Mesendoderm (in vitro differentiated cells): ENCODE measurements at places on chromosomes 12 and 14.

- no peaks in the 10 kb centered on the region for H3K36me3 ChIP-seq
- H3K27ac ChIP-seq, result no peak overlapping the region
- H3K4me1 ChIP-seq, result peaks cover 9% of the 10 kb centered on the region
- H3K4me3 ChIP-seq, result no peak overlapping the region
- H3K27me3 ChIP-seq, result no peaks in the 10 kb centered on the region
These were observed 21.3 kb downstream of the CRADD start for GRCh38 chr12:93698307-93699092.

DNA sequence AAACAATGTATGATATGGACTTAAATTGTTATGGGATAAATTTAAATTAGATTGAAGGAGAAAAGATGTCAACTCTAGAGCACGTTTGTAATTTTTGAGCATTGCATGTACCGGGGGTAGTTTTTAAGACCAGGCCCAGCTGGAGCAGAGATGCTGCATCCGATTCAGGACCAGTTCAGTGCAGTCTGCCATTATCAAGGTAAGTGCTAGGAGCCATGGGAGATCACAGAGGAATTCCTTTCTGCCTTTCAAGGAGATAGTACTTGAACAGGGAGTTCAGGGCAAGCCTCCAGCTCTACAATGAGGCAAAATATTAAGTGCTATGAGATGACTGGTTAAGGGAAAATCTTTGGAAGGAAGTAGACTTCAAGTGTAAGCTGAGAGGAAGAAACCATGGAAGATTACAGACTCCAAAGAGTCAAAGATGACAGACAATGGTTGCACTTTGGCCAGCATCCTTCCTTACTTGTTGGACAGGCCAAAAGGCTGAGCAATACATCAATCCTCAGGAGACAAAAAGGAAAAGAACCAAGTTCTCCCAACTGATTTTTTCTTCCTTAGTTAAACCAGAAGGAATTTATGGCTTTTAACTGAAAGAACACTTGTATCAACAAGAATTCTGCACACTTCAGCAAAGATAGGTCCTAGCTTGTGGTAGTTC is 113.2 kb upstream of the HIF1A start:
- no peak for DNase-seq
- H3K4me1 ChIP-seq, result no peaks in the 10 kb centered on the region
- no peaks in the 10 kb centered on the region for H3K36me3 ChIP-seq
- no peaks in the 10 kb centered on the region for H3K27me3 ChIP-seq
- H3K4me3 ChIP-seq, result no peak overlapping the region

- H3K4me3 ChIP-seq, result no peak overlapping the region
- no peaks in the 10 kb centered on the region for H3K36me3 ChIP-seq
- peak; percentile 32 for DNase-seq
- no peak overlapping the region for H3K27ac ChIP-seq
- H3K27me3 ChIP-seq, result no peaks in the 10 kb centered on the region
These were observed 151.2 kb upstream of the DIO3 start for GRCh38 chr14:101410126-101410525.

DNA sequence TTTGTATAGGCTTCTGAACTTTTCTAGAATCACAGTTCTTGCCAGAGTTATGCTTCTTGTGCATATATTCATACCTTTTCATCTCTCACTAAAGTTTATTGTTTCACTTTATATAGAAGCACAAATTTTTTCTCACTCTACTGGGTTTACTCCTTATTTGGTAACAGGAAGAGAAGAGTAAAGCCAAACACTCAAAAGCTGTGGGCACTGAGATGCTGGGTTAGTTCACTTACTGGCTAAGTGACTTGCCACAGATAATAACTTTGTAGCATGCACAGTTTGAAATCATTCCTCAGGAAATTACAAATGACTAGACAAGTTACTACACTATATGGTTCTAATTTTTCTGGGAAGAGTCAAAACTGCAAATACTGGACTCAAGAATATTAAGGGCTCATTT is 7.8 kb downstream of the HIGD1C start:
- no peak overlapping the region for H3K4me3 ChIP-seq
- no peaks in the 10 kb centered on the region for H3K27me3 ChIP-seq
- H3K27ac ChIP-seq, result no peak overlapping the region
- DNase-seq, result no peak
- no peaks in the 10 kb centered on the region for H3K4me1 ChIP-seq

- no peak for DNase-seq
- H3K4me3 ChIP-seq, result no peak overlapping the region
- peaks cover 1% of the 10 kb centered on the region for H3K36me3 ChIP-seq
These were observed 28.2 kb upstream of the SNAPC1 start for GRCh38 chr14:61733972-61734371.

- H3K4me1 ChIP-seq, result no peaks in the 10 kb centered on the region
- DNase-seq, result no peak
- no peak overlapping the region for H3K27ac ChIP-seq
- no peaks in the 10 kb centered on the region for H3K27me3 ChIP-seq
These were observed 17.5 kb upstream of the GXYLT1 start for GRCh38 chr12:42162193-42162592.

- H3K4me1 ChIP-seq, result peaks cover 10% of the 10 kb centered on the region
- H3K4me3 ChIP-seq, result no peak overlapping the region
- H3K27me3 ChIP-seq, result no peaks in the 10 kb centered on the region
- DNase-seq, result peak; percentile 79
These were observed 287.3 kb downstream of the BCL11B start for GRCh38 chr14:98984719-98985041.

GRCh38 chr12:116188581-116188980 is 88.9 kb downstream of the MED13L start:
- H3K27ac ChIP-seq, result no peak overlapping the region
- no peaks in the 10 kb centered on the region for H3K4me1 ChIP-seq
- no peak overlapping the region for H3K4me3 ChIP-seq
- H3K36me3 ChIP-seq, result no peaks in the 10 kb centered on the region
- H3K27me3 ChIP-seq, result no peaks in the 10 kb centered on the region
- DNase-seq, result no peak

DNA sequence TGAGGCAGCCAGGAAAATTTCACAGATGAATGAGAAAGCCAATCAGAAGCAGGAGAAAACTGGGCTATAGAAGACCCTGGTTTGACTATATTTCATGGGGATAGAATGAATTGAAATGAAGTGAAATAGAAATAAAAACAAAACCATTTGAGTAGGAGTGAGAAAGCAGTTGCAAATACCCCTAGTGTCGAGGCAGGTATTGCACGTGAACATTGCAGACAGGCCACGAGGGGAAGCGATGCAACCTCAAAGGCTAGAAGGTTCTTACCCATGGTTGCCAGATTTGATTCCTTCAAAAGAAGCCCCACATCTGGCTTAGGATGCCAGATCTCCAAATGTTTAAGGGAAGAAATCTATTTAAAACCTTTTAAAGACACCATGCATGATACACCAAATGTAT is 648.9 kb downstream of the VRK1 start:
- no peaks in the 10 kb centered on the region for H3K27me3 ChIP-seq
- peak; percentile 21 for DNase-seq
- no peak overlapping the region for H3K4me3 ChIP-seq
- H3K27ac ChIP-seq, result no peak overlapping the region
- H3K4me1 ChIP-seq, result no peaks in the 10 kb centered on the region

GRCh38 chr12:87439990-87440827 is 589.0 kb downstream of the C12orf50 start:
- peak; percentile 59 for DNase-seq
- no peaks in the 10 kb centered on the region for H3K27me3 ChIP-seq
- H3K4me1 ChIP-seq, result no peaks in the 10 kb centered on the region
- no peaks in the 10 kb centered on the region for H3K36me3 ChIP-seq
- no peak overlapping the region for H3K4me3 ChIP-seq
- no peak overlapping the region for H3K27ac ChIP-seq

DNA sequence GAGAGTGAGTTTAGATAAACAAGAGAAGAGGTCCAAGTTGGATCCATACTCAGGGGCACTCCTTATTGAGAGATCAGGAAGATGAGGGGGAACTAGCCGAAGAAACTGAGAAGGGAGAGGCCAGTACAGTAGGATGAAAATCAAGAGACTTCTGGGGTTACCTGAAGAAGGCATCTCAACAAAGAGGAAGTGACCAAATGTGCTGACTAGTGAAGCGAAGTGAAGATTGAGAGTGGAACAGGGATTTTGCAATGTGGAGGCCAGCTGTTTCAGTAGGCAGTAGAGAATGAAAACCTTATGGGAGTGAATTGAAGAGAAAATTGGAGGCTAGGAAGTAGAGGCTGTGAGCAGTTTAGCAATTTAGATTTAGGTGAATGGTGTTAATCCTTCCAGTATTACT is 153.0 kb downstream of the SYNE2 start:
- DNase-seq, result no peak
- no peak overlapping the region for H3K27ac ChIP-seq
- no peaks in the 10 kb centered on the region for H3K36me3 ChIP-seq
- no peaks in the 10 kb centered on the region for H3K27me3 ChIP-seq

DNA sequence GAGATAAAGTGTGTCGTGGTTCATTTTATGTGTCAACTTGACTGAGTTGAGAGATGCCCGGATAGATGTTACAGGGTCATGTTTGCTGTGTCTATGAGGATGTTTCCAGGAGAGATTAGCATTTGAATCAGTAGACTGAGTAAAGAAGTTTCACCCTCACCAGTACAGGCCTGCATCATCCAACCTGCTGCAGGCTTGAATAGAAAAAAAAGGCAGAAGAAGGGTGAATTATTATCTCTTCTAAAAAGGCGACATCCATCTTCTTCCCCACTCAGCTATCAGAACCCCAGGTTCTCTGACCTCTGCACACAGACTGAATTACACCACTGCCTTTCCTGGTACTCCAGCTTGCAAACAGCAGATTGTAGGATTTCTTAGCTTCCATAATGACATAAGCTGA is 1293.7 kb upstream of the FLRT2 start:
- no peak overlapping the region for H3K27ac ChIP-seq
- H3K4me3 ChIP-seq, result no peak overlapping the region
- no peaks in the 10 kb centered on the region for H3K27me3 ChIP-seq
- no peaks in the 10 kb centered on the region for H3K4me1 ChIP-seq
- no peak for DNase-seq

- peaks cover 3% of the 10 kb centered on the region for H3K4me1 ChIP-seq
- H3K27ac ChIP-seq, result no peak overlapping the region
- H3K4me3 ChIP-seq, result no peak overlapping the region
- no peak for DNase-seq
- H3K27me3 ChIP-seq, result no peaks in the 10 kb centered on the region
These were observed 322.4 kb downstream of the PDZRN4 start for GRCh38 chr12:41510470-41510869.

GRCh38 chr14:83992857-83993256 is 1537.1 kb upstream of the FLRT2 start:
- no peak for DNase-seq
- H3K4me3 ChIP-seq, result no peak overlapping the region
- no peaks in the 10 kb centered on the region for H3K4me1 ChIP-seq
- no peak overlapping the region for H3K27ac ChIP-seq

GRCh38 chr12:92562063-92562734 is 140.6 kb upstream of the PLEKHG7 start:
- no peak overlapping the region for H3K4me3 ChIP-seq
- H3K4me1 ChIP-seq, result no peaks in the 10 kb centered on the region
- no peaks in the 10 kb centered on the region for H3K27me3 ChIP-seq
- DNase-seq, result no peak
- no peaks in the 10 kb centered on the region for H3K36me3 ChIP-seq
- H3K27ac ChIP-seq, result no peak overlapping the region

DNA sequence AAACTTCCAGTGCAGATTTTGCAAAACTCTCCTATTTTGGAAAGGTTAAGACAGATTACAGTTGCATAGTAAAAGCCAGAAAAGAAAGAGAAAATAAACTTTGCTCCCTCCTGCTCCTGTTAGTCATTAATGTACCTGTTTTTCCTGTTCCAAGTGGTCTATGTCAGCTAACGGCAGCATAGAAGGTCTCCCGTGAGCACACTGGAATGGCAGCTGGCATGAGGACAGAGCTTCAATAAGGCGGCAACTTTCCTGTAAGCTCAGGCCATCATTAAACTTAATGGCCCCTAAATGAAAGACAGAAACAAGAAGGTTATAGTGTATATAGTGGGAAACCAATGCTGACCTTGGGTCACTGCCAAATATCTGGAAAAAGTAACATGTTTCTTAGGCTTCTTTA is 16.0 kb downstream of the EIF2B2 start:
- DNase-seq, result no peak
- H3K36me3 ChIP-seq, result peaks cover 5% of the 10 kb centered on the region
- H3K27me3 ChIP-seq, result no peaks in the 10 kb centered on the region
- no peak overlapping the region for H3K4me3 ChIP-seq

DNA sequence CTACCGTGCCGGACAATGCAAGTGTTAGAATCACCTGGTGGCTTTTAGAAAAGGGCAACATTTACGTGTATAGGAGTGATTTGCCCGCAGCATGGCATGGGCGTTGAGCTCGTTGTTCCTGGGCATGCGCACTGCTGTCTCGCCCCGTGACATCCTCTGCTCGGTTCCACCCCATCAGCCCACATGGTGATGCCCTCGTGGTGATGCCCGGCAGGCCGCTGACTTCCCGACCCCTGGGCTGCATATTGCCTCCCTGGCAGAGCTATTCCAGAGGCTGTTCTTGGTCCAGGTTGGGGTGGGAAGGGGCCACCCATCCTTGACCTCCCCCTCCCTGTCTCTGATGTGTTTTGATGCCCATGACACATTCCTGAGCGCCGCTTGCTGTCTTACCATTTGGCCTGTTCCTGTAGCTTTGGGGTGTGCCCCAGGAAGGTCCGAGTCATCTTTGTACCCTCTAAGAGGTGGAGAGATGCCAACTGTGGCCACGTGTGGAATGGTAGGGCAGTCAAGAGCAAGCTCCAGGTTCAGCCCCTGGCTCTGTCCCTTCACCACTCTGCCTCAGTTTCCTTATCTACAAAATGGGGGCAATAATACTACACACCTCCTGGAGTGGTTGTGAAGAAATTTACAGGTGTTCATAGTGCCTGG is 4.8 kb downstream of the HIP1R start:
- H3K27ac ChIP-seq, result no peak overlapping the region
- no peak for DNase-seq
- H3K4me1 ChIP-seq, result peaks cover 2% of the 10 kb centered on the region
- H3K27me3 ChIP-seq, result no peaks in the 10 kb centered on the region
- no peak overlapping the region for H3K4me3 ChIP-seq
- H3K36me3 ChIP-seq, result no peaks in the 10 kb centered on the region

- DNase-seq, result no peak
- no peak overlapping the region for H3K27ac ChIP-seq
- no peak overlapping the region for H3K4me3 ChIP-seq
- no peaks in the 10 kb centered on the region for H3K36me3 ChIP-seq
These were observed 15.5 kb upstream of the PAPOLA start for GRCh38 chr14:96486705-96487104.

GRCh38 chr12:115103884-115104883 is 420.2 kb upstream of the TBX3 start:
- DNase-seq, result peak; percentile 63
- no peaks in the 10 kb centered on the region for H3K36me3 ChIP-seq
- no peaks in the 10 kb centered on the region for H3K27me3 ChIP-seq
- peaks cover 5% of the 10 kb centered on the region for H3K4me1 ChIP-seq

- H3K27me3 ChIP-seq, result no peaks in the 10 kb centered on the region
- H3K36me3 ChIP-seq, result no peaks in the 10 kb centered on the region
- DNase-seq, result no peak
- peaks cover 13% of the 10 kb centered on the region for H3K4me1 ChIP-seq
- no peak overlapping the region for H3K4me3 ChIP-seq
These were observed 14.1 kb downstream of the MED13L start for GRCh38 chr12:116263431-116263830.

GRCh38 chr12:32366714-32367113 is 32.6 kb upstream of the FGD4 start:
- no peak overlapping the region for H3K27ac ChIP-seq
- no peaks in the 10 kb centered on the region for H3K27me3 ChIP-seq
- no peaks in the 10 kb centered on the region for H3K4me1 ChIP-seq
- no peak overlapping the region for H3K4me3 ChIP-seq
- no peak for DNase-seq

GRCh38 chr14:91877376-91877915 is 10.1 kb upstream of the TC2N start:
- DNase-seq, result no peak
- H3K36me3 ChIP-seq, result no peaks in the 10 kb centered on the region
- no peak overlapping the region for H3K27ac ChIP-seq
- H3K4me3 ChIP-seq, result no peak overlapping the region
